ENCODE measurements at places on chromosomes 7 and 10. TPM values are rescaled to one million over a fixed set of nuclear protein-coding genes. Genes with fewer than 3 reads are reported as not detected.

DNA sequence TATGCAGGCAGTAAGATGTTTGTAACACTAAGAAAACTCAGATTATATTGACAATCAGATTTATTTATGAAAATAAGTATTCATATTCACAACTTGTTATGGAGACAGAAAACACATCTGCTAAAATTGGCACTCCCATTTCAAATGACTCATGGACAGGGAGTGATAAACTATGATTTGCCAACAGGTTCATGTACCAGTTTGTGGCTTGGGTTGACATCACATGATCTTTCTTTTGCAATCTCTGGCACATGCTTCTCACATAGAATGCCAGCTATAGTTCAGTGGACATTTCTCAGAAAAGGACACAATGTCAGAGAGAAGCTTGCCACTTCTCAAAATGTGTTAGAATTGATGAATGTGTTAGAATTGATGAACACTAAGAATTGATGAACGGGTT, 663.2 kb upstream of the ANKRD30A start:
- peak; percentile 69 for DNase-seq

DNA sequence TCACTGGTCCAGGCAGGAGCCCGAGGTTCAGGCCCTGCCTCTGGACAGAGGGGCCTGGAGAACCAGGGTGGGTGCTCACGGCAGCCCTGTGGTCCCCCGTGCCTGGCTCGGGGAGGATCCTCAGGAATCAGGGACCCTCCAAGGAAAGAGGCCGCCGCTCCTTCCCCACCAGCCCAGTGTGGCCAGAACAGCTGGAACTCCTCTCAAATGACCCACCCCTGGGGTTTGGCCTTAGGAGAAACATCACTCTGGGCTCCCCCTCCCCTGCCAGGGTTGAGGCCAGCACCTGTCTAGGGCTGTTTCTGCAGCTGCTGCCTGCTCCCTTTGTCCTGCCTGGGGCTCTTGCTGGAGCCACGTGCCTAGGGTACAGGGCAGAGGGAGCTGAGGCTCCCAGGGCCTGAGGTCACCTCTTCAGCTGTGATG, 161.0 kb downstream of the RNF216 start:
- no peak for DNase-seq

DNA sequence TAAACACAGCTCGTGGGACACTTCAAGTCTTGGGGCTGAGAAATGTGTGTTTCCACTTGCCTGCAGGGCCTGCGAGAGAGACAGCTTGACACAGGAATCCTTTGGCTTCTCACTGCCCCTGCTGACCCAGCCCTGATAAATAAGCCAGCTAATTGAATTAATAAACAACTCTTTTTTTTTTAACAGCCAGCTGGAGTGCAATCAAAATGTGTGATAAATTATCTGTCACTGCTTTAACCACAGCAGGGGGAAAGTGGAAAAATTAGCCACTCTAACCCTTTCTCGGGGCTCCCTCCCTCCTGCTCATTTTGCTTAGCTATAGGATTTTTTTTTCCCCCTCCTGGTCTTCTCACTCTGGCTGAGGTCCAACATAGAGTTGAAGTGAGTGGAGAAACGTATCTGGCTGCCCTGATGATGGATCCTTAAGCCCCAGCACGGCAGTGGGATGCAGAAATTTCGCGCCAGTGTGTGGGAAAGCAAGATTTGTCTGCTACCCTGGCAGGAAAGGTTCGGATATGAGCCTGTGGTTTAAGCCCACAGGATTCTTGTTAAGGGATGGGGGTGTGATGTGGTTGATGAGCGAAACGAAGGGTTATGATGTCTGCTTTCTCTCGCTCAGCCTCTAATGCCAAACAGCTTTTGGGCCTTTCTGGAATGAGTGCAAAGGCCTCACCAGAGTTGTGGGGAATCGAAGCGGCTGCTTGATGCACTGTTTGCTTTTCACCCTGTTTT, 173.8 kb downstream of the TRIL start:
- no peak for DNase-seq

- DNase-seq: peak; percentile 96
Measured at GRCh38 chr7:132738254-132738653, 162.0 kb upstream of the PLXNA4 start.

DNA sequence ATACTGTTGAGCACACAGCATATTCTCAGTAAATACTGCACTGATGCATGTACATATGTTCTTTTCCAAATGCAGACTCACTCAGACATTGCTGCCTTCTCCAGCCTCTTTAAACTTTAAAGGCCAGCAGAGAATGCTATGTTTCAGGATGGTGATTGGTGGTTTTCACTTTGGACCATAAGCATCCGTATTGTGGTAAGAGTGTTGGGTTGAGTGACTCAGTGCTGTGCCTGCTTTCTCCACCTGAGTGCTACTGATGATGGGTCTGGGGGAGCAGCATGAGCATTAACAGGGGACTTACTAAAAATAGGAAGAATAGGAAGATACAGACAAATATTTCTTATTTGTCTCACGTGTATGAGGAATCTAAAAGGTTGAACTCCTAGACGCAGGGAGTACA, 56.3 kb upstream of the ZNF92 start:
- DNase-seq: no peak

DNA sequence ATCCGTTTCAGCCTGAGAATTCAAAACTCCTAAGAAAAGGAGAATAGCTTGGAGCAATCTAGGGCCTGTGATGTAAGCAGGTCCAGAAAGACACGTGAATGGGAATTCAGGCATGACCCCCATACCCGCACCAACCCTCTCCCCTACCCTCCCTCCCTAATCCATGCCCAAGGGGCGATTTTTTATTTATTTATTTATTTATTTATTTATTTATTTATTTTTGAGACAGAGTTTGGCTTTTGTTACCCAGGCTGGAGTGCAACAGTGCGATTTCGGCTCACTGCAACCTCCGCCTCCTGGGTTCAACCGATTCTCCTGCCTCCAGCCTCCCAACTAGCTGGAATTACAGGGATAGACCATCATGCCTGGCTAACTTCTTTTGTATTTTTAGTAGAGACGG, 16.6 kb upstream of the EIF4H start:
- DNase-seq: no peak

- no peak for DNase-seq
Measured at GRCh38 chr7:44057849-44058758, 7.3 kb downstream of the PGAM2 start.

- DNase-seq: peak; percentile 67
Measured at GRCh38 chr7:33743594-33743993, 161.7 kb upstream of the BMPER start.

DNA sequence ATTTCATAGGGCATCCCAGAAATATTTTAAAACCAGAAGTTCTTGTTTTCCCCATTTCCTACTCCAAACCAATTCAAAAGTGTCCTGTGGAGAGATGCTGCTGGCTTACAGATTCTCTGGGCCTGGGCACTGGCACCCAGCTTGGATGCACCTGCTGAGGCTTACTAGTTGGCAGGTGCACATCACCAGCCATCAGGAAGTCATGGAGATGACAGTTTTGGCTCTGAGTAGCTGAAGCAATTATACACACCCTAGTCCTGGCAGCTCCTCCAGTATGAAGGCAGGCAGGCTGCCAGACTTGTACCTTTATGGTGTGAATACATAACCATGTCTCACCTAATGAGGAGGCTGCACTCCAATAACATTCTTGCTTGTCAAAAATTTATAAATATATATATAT, 276.6 kb upstream of the GHITM start:
- no peak for DNase-seq

GRCh38 chr10:66049335-66049734, 876.5 kb upstream of the LRRTM3 start:
- no peak for DNase-seq

GRCh38 chr7:100493476-100494264, 9.9 kb downstream of the NYAP1 start:
- DNase-seq: no peak

GRCh38 chr7:85341121-85341520, 154.3 kb upstream of the SEMA3D start:
- DNase-seq: no peak

GRCh38 chr10:46222364-46222935, 64.3 kb upstream of the ANTXRL start:
- no peak for DNase-seq

DNA sequence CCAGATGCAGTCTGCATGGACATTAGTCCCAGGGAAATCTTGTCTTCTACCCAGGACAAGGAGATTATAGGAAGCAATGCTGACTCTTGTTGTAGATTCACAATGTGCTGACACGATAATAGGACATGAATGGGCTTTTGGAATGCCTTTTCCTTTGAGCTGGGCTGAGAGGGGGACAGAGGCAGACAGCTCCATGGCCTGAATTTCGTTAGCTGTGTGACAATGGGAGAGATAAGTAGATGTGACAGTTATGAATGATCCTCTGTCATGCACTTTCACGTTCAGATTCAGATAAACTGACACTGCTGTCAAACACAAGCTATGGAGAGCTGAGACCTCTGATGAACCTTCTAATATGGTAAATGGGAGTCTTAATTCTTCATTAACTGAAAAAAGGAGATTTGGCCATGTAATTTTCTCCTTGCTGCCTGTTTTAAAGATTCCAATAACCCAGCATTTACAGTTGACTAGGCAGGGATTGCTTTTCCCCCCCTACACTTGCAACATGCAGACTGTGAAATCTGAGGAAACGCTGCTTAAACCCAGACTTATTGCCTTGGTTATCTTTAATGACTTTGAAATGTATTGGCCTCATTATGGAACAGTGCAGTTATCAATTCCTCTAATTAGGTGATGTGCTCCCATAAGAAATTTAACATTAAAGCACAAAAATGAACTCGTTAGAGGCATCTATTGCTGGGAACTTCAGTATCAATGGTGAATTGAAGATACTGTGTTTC, 669.3 kb downstream of the AUTS2 start:
- DNase-seq: no peak

- no peak for DNase-seq
Measured at GRCh38 chr7:8379264-8379663, 54.1 kb upstream of the NXPH1 start.

TDRD1 gene
- not detected for total RNA-seq

C10orf62 gene
- total RNA-seq: not detected

CNTNAP2 gene
- not detected for total RNA-seq

ASAH2 gene
- 3.0 TPM for total RNA-seq

MYL10 gene
- total RNA-seq: not detected

LIPJ gene
- not detected for total RNA-seq

GAD2 gene
- not detected for total RNA-seq

EPDR1 gene
- total RNA-seq: 48.6 TPM

FXYD4 gene
- total RNA-seq: not detected

TRIL gene
- total RNA-seq: not detected

RAB18 gene
- 24.6 TPM for total RNA-seq

Measured in HT1080 (cell line).